Fibroblast of upper back skin (primary cell): ENCODE measurements at places on chromosomes 7 and 10.

DNA sequence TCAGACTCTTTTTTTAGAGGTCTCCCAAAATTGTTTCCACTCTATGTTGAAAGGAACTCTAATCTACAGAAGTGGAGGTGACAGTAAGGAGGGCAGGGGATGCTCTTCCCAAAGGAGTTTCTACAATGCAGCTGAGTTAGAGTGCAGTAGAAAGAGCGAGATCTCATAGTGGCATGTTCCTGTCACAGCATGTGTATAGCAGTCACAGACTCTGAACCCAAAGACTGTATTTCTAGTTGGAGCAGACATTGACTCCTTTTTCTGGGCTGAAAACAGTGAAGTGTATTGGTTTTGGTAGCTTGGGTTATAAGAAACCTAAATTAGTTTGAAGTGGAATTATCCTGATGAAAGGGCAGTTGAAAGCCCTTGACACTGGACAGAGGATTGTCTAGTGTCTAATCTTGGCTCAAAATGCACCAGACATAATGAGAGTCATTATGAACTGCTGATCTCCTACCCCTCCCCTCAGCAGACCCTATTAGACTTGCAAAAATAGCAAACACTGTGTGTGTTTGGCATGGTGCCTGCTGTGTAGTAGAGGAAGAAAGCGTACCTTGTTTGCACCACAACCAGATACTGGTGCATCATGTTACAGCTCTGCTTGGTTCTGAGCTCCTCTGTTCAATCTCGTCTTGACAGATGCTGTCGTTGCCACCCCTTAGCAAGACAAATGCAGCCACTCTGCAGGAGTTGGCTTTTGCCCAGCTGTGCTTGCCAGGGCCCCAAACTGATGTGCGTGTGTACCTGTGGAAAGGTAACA is 336.0 kb downstream of the AUTS2 start:
- no peak for DNase-seq

DNA sequence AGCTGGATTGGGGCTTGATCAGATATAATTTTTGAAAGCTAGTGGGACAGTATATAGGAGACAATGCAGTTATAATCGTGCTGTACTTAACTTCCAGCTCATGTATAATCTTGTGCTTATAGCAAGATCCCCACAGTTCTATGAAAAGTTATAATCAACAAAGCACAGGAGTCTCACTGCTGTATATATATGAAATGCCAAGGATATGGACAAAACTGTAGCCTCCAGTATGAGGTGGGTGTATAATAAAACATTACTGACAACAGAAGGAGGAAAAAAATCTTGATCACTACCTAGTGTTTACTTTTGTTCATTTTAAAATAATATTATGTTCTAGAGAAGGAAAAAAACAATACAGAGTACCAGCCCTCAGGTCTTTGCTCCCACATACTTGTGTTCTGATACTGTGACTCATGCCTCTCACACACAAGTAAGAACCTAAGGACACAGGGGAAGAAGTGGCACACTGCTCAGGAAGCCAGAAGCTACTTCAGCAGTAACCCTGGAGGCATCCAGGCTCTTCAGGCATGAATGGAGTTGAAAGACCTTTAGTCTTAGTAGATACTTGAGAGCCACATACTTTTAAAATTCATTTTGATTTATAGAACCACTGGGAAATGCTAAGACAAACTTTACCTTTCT is 265.7 kb upstream of the IMMP2L start:
- peak; percentile 41 for DNase-seq

- DNase-seq: no peak
Observed at GRCh38 chr7:122544463-122544862, 154.5 kb downstream of the RNF133 start.

DNA sequence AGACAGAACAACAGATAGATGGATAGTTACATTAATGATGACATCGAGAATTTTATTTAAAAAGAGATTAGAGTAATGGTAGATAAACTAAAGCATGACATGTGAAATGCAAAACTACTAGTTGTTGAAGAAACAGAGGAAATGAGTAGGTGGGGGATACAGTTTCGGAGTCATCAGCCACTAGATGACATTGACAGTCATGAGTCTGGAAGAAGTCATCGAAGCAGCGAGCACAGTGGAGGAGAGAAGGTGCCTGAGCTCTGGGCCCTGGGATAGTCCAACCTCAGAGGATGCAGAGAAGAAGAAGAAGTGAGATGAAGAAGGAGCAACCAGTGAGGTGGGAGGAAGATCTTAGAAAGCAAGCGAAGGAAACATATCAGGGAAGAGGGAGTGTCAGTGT is 20.2 kb upstream of the SEC61A2 start:
- no peak for DNase-seq

DNA sequence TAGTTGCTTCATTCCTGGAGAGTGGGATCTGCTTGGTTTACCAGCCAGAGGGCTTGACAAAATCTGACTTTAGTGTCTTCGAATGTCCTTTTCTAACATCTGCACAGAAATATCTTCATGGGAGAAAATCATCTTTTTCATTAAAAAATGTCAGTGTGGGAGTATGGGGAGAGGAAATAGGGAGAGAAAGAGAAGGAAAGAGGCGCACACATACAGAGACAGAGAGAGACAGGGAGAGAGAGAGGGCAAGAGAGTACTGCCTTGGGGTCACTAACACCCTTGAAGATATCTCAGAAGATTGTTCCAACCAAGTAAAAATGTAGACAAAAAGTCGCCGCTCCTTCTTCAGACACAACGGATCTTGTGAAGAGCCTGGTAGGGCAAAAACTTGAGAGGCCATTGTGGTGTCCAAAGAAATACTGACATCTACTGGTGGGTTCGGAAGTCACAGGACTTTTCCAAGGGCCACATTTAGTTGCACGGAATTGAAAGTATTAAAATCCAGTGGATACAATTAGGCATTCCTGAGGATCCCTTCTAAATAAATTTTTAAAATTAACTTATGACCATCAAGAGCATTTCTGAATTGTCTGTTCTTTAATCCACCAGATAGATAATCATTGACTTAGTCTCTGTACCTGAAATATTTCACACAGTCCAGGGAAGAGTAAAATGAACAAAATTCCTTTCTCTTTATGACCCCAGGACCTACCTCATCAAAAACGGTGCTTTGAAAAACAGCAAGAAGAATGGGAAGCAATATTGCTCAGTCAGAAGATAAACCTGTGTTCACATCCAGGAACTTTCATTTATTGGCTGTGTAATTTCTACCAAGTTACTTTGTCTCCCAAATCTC is 29.7 kb downstream of the VIM start:
- DNase-seq: peak; percentile 82

GRCh38 chr10:32687116-32687515 is 241.2 kb downstream of the CCDC7 start:
- DNase-seq: no peak

GRCh38 chr7:139441961-139442360 is 41.5 kb downstream of the KLRG2 start:
- no peak for DNase-seq

DNA sequence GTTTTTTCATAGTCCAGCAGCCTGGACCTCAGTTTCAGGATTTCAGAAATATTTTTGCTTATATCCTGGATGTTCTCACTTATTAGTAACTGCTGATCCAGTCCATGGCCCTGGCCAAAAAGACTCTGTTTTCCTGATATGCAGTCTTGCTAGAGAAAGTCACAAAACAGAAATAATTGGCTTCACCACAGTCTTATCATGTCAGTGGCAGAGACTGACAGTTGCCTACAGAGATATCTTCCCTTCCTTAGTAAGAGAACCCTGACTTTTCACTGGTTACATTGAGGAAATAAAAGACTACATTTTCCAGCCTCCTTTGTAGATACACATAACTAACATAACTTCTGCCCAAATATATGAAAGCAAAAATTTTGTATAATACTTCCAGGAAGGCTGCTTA is 56.6 kb downstream of the AHR start:
- no peak for DNase-seq

DNA sequence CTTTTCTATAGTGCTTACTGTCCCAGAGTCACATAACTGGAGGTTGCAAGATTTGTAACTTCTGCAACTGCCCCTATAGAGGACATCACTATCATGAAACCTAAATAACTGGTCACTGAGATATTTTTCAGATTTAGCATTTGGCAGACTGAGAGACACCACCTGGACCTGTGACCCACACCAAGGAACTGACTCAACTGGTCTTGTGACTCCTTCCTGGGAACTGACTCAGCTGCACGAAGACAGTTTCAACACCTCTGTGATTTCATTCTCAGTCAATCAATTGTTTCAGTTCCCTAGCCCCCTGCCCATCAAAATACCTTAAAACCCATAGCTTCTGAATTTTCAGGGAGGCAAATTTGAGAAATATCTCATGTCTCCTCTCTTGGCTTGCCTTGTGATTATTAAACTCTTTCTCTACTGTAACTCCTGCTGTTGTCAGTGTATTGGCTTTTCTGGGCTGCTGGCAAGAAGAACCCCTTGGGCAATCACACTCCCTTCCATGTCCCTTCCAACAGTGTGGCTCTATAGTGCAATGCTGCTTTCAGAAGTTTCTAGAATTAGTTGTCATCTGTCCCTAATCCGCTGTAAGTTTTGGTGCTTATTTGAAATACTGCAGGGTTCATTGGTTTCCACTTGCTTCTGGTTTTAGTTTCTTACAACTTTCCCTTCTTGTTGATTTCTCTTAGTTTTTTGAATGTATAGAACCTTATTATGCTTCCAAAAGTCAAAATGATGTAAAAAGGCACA is 127.8 kb upstream of the ADCY1 start:
- DNase-seq: peak; percentile 11

- no peak for DNase-seq
Observed at GRCh38 chr10:133258066-133258817, 18.4 kb downstream of the ADAM8 start.

DNA sequence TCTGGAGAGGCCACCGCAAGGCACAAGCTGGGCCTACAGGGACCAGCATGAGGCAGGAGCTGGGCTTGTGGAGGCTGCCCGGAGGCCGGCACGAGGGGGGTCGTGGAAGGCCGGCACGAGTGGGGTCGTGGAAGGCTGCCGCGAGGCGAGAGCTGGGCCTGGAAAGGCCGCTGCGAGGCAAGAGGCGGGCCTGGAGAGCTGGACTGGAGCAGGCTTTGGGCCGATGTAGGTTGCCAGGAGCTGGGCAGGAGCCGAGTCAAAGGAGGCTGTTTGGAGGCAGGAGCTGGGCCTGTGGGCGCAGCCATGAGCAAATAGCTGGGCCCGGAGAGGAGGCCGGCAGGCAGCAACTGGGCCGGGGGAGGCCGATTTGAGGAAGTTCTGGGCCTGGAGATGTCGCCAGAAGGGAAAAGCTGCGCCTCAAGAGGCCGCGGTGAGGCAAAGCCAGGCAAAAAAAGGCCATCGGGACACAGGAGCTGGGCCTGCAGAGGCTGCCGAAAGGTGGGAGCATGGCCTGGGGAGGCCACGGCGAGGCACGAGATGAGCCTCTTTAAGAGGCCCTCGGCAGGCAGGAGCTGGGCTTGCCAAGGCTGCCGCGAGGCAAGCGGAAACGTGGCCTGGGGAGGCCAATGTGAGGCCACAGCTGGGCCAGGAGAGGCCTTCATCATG is 26.5 kb downstream of the MDH2 start:
- DNase-seq: no peak

GRCh38 chr7:10315881-10316280 is 657.8 kb upstream of the PHF14 start:
- DNase-seq: no peak

- DNase-seq: peak; percentile 12
Observed at GRCh38 chr7:88835147-88835728, 39.7 kb upstream of the TEX47 start.

- DNase-seq: no peak
Observed at GRCh38 chr7:134744569-134744968, 34.9 kb upstream of the CALD1 start.

- DNase-seq: no peak
Observed at GRCh38 chr7:106715730-106716129, 54.8 kb upstream of the CCDC71L start.

DNA sequence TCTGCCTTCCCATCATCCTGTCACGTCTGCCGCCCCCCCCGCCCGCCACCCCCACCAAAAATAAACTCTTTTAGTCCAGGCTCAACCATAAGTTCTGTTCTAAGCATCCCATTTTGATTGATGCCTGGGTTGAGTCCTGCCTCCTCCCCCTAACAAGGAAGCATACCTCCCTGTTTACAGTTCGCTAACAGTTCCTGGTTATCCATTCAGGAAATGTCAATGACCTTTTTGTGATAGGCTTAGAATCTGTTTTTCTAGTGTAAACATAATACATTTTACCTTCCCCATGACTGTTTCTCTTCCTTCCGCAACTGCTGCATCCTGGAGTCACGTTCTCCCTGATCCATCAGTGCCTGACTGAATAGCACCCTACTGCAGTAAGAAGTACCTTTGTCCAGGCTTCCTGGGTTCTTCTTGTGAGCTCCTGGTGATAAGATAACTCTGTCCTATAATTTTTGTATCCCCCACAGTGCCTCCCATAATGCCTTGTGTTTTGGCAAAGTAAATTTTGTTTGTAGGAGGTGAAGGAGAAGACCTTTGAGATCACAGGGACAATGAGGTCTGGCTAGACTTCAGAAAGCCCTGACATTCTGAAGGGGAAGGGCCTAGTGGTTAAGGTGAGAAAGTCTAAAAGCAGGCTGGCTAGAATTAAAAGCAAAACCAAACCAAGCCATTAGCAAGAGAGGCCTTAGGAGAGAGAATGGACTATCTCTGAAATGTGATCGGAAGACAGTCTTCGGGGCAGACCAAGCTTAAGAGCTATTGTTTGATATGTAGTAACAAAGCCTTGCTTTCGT is 7.3 kb downstream of the AGFG2 start:
- DNase-seq: no peak

- DNase-seq: no peak
Observed at GRCh38 chr7:120611975-120612374, 246.0 kb downstream of the TSPAN12 start.

GRCh38 chr7:37901236-37901827 is 15.3 kb downstream of the SFRP4 start:
- DNase-seq: peak; percentile 46

- no peak for DNase-seq
Observed at GRCh38 chr10:31509989-31510388, 191.0 kb downstream of the ZEB1 start.

DNA sequence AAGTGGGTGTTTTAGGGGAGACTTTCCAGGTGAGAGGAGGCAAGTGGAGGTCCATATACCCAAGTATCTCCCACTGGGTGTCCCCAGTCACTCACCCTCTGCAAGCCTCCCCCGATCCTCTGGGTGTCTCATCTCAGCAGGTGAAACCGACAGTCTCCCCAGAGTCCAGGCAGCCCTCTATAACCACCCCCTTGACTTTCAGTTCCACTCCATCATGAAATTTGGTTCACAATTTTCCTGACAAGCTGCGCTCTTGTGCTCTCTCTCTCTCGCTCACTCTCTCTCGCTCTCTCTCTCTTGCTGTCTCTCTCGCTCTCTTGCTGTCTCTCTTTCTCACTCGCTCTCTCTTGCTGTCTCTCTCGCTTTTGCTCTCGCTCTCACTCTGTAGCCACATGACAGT is 8.1 kb upstream of the RABGEF1 start:
- DNase-seq: no peak

DNA sequence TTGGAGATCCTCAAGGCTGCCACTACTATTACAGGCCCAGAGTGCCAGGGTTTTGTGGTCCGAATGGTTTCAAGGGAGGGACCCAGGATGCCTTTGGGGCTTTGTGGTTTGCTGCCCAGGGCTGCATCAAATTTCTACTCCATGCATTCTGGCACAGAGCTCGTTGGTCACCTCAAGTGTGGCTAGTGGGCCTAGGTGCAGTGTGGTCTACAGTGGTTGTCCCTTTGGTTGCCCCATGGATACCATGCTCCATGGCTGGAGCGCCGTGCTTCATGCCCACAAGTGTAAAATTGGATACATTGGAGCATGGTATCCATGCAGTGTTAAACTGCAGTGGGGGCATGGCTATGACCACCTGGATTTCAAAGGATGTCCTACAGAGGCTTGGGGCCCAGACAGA is 5.4 kb upstream of the PRF1 start:
- DNase-seq: no peak

- peak; percentile 85 for DNase-seq
Observed at GRCh38 chr10:74078037-74078436, 72.6 kb downstream of the AP3M1 start.
